LHCN-M2 (cell line): ENCODE measurements at places on chromosomes 2 and 18.

DNA sequence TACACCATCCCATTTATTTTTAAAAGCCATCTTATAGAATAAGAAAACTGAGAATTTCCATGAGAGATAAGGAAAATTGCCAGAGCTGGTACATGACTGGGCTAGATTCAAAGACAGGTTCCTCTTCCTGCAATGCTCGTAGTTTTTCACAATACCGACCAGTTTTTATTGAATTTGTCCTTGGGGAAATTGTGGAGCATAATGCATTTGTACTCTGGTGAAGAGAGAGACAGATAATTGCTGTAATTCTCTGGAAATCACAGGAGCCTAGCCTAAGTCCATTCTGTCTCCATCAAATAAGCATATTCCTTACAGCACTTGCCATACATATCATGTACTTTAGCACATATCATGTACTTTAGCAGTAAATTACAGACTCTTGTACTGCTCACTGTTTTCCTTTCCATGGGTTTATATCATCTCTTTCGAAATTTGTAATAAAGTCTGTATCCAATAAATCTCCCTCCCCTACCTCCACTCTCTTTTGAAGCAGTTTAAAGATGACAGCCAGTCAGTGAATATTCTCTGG, 355.2 kb downstream of the CNTNAP5 start:
- DNase-seq: no peak

DNA sequence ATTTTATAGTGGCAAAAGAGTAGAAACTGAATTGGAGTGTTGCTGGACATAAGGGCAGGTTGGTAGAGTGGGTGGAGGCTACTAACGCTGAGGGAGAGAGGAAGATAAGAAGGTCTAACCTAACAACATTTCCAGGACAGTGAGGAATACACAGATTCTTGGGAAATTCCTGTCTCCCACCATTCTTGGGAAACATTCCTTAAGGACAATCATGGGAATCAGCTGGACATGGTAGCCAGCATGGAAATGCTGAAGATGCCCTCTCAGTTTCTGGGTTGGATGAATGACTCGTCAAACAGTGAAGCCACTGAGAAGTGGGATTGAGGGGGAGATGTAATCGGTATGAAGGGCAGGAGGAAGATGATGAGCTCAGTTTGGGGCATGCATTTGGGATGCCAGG, 265.4 kb downstream of the AFF3 start:
- DNase-seq: no peak

DNA sequence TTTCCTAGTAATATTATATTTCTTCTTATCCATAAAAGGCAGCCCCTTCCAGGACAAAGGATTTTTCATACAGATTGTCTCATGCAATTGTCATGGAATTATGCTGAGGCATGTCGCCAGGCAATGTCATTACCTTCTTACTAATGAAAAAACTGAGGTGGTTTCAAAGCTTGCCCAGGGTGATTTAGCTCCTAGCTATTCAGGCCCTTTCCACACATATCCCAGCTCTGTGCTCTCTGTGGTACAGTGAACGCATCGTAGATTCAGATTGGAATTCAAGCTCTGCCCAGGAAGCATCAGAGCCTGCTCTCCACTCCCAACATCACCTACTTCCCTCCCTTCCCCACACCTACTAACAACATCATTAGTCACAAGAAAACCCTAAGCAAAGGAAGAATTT, 60.1 kb downstream of the ATP8B1 start:
- DNase-seq: peak; percentile 57

- peak; percentile 8 for DNase-seq
Measured at GRCh38 chr2:60045456-60045855, 508.0 kb downstream of the BCL11A start.

DNA sequence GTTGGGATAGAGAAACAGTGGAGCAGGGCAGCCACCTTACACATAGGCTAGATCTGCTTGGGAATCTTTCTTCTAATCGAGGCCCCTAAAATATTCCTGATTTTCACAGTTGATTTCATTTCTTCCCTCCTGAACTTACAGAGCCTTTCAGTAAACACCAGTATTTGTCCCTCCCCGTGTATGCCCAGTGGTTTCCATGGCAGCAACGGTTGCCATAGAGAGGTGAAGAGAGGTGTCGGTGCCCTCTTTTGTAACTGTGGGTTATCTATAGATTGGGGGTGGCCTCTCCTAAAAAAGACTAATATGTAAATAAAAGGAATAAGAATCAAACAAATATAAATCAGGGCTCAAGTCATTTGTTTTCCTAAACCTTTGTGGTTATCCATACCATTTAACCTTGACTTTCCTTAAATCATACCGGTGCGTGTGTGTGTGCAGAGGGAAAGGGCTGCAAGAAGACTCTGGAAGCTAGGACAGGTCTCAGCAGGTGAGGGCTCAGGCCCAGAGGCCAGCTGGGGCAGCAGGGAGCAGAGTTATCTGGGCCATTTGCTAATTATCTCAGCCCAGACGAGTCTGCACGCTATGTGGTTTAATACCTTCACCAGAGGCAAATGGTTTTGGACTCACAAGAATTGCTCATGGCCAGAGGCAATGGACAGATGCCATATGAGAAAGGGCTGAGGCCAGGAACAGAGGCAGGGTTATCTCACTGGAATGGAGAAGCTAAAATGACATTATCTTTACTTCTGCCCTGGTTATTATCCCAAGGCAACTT, 35.5 kb downstream of the LIPG start:
- no peak for DNase-seq

DNA sequence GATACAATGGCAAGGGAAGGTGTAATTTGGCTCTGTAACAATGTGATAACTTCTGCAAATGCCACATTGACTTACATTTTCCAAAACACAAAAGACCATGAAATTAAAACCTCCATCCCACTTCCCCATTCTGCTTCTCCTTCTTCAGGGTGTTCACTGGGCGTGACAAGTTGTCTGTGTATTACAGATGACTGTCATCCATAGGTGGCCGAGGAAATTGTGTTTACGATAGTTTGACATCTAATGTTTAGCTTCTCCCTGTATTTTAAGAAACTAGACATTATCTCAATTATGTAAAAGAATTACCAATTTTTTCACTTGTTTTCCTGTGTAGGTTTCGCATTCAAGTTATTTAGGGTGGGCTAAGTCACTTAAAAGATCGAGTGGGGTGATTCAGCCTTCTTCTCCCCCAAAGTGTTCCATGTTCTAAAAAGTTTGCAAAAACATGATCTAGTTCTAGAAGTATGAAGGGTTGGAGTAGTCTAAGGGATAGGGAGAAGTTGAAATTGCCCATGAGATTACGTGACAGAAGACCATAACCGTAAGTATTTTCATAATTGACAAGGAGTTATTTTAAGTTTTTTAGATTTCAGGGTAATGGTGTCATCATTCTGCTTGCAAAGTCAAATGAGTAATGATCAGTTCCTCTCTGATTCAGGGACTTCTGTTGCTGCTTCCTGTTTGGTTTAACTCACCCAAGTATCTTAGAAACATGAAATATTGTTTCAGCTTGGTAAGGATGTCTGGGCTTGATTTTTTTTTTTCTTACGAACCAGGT, 25.2 kb upstream of the CYTIP start:
- peak; percentile 86 for DNase-seq

DNA sequence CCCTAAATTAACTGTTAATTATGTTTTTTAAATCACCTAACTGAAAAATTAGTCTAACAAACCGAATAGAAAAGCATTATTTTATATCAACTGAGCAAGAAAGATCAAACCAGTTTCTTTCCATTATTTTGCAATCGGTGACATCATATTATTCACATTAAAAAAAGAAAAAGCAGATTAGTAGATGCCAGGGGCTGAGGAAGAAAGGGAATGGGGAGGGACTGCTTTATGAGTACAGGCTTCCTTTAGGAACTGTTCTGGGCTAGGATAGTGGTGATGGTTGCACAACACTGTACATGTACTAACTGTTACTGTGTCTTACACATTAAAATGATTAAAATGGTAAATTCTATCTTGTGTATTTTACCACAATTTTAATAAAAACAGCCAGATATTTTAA, 59.3 kb downstream of the COBLL1 start:
- peak; percentile 34 for DNase-seq

DNA sequence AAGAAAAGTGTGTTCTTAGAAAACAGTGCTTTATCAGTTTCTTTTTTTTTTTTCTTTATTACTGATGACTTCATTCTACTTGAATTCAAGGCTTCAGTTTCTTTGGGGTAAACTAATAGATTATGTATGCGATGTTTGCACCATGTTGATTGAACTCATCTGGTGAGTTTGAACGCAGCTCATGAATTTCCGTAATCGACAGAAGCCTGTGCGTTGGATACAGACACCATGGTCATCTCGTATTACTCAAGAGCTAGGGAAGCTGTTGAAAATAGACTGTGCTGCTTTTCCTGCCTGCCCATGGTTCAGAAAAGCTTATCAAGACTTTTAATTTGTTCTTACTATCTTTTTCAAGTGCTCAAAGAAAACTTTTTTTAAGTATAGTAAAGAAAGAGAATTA, 185.5 kb upstream of the NRP2 start:
- DNase-seq: no peak
